ENCODE measurements at places on chromosomes 1 and 21.

- no peak for DNase-seq
Measured at GRCh38 chr1:223030871-223031400, 112.1 kb downstream of the TLR5 start.

DNA sequence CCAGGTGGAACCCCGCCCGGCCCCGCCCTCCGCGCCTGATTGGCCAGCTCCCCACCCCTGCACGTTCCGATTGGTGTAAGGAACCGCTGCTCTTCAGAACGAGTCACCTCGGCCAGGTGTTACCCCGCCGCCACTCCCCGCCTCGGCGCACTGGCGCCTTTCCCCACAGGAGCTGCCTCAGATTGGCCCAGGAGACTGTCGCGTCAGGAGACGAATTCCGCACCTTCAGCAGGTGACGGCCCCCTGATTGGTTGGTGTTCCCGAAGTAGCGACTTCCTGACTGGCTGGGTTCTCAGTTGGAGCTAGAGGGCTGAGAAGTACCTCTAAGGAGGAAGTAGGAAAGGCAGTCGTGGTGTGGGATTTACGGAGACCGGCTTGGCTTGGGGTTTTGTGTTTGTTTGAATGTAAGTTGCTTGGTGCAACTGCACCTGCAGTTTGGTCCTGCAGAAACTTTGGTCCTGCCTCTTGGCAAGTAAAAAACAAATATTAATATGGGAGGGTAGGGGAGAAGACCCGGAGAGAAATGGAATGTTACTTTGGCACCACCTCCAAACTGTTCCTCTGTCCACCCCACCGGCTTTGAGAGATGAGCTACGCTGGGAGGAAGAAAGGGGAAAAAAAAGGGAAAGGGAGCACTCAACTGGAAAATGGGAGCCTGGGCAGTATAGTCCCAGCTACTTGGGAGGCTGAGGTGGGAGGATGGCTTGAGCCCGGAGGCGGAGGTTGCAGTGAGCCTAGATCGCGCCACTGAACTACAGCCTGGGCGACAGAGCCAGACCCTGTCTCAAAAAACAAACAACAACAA is 415 bp upstream of the F11R start:
- DNase-seq: peak; percentile 47

DNA sequence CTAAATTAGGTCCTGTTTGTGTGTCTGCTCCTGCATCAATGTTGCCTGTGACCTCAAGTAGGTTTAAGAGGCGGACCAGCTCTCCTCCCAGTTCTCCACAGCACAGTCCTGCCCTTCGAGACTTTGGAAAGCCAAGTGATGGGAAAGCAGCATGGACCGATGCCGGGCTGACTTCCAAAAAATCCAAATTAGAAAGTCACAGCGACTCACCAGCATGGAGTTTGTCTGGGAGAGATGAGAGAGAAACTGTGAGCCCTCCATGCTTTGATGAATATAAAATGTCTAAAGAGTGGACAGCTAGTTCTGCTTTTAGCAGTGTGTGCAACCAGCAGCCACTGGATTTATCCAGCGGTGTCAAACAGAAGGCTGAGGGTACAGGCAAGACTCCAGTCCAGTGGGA is 79.9 kb downstream of the PRDM2 start:
- DNase-seq: no peak

DNA sequence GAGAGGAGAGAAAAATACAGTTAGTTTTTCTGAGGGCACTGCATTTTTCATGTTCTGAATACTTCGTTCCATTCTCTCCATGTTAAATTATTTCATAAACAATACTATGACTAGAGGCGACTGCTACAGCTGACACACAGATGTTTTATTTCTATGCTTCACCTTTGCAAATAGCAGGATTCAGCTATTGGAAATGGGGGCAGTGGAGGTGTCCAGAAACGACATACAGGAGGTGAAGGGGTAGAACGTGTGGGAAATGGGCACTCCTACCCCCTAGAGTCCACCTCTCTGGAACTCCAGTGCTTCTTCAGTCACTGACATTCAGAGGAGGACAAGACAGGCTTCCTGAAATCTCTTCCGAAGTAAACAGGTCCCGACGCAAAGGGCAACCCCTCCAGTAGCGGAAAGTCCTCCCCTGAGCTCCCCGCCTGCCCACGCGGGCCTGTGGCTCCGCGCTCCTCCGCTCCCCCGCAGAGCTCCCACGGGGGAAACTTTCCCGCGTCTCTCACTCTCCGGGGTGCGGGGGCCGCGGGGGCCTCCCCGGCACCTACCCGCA is 480 bp downstream of the DPYD start:
- peak; percentile 55 for DNase-seq

DNA sequence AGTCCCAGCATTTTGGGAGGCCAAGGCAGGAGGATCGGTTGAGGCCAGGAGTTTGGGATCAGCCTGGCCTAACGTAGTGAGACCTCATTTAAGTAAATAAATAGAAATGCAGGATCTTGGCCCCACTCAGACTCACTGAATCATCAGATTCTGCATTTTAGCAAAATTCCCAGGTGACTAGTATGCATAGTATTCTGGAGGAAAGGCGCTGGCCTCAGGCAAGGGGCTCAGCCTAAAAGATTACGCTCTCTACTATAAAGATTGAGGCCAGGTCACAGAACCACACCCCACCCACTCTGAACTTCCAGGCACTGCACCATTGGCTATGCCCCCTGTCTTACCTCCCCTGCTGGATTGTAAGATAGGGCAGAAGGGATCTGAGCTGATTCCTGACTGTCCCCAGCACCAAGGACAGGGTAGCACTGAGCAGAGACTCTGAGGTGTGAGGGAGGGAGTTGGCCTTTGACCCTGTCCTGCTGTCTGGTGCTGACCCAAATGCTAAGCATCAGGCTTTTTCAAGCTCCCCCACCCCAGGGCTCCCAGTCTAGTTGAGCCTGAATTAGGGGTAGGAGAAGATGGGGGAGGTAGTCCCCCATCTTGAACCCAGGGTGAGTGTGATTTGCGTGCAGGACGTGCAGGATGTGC is 2.7 kb downstream of the FOXE3 start:
- DNase-seq: no peak

- DNase-seq: peak; percentile 56
Measured at GRCh38 chr1:152034654-152035538, 1.9 kb downstream of the S100A11 start.
